ENCODE measurements at places on chromosomes 13 and 19. TPM values are rescaled to one million over a fixed set of nuclear protein-coding genes. Genes with fewer than 3 reads are reported as not detected.

The UBE2L5 gene
- not detected for total RNA-seq

The ZAR1L gene
- total RNA-seq = 0.56 TPM

The C19orf18 gene
- not detected for total RNA-seq

The CEACAM4 gene
- not detected for total RNA-seq

The TTC9B gene
- total RNA-seq = 0.63 TPM

The ZNF470 gene
- 8.7 TPM for total RNA-seq

The CCDC70 gene
- total RNA-seq = not detected

The ERFL gene
- total RNA-seq = 0.69 TPM

The FSD1 gene
- total RNA-seq = 82.9 TPM

DNA sequence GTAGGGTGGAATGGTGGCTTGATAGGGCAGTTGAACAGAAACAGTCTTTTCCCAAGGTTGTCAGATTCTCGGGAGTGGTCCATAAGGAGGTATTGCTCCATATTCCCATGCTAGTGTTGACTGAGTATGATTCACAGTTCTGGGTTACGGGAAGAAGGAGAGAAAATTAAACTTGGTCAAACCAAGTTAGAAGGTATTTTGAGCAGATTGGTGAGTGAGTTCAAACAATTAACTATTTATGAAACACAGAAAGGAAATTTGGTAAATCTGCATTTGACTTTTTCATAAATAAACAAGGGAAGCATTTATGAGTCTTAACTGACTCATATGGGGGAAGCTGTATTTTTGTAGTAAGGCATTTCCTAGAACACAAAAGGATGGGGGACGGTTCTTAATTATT, 2419.4 kb downstream of the PCDH9 start:
- no peak for DNase-seq

DNA sequence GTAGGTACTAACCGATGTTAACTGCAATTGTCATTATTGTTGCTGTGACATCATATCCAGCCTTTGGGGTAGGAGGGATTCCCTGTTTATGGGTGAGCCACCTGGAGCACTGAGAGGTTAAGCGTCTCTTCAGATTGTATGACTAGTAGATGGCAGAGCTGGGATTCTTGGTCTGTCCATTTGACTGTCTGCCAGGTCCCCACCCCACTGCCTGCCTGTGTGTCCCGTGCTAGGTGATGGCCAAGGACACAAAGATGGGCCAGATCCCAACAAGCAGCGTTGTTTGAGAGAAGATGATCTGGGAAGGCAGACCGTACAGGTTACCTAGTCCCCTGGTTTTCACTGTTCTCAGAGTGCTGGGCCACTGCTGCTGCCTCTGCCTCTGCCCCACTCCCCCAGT, 16.6 kb downstream of the PPP2R1A start:
- no peak for DNase-seq

GRCh38 chr19:45485305-45486077, 11.4 kb downstream of the RTN2 start:
- DNase-seq = peak; percentile 98

GRCh38 chr19:29372921-29373797, 152.6 kb upstream of the VSTM2B start:
- DNase-seq = no peak

GRCh38 chr19:49282184-49282583, 42.8 kb downstream of the SLC6A16 start:
- DNase-seq = no peak

DNA sequence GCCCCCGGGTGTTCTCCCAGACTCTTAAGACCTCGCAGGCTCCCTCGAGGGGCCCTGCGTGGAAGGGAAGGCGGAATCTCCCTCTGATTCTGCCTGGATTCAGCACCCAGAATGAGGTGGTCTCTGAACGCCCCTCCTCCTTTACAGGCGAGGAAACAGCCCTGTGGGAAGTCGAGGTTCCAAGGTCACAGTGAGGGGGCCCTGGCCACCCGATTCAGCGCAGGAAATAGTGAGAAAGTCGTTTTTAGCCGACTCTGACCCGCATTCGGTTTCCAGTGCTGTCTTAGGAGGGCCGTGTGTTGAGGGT, 1.1 kb downstream of the BSG start:
- peak; percentile 9 for DNase-seq

GRCh38 chr13:29101409-29101808, 281.3 kb downstream of the MTUS2 start:
- no peak for DNase-seq

DNA sequence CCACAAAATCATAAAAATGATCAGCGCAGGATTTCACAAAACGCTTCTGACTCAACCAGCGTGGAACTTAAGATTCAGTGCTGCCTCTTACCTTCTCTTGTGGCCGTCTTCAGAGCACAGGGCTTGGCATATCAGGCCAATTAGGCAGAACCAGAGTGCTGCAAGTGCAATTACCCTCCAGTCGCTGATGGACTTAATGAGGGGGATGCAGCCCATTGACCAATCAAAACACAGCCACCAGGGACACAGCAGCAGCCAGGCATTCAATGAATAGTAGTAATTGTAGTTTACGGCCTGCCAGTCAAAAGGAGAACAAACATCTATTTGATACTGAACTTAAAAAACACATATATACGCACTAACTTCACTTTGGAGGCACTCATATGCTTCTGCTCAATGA, 38.2 kb downstream of the TMTC4 start:
- DNase-seq = no peak

DNA sequence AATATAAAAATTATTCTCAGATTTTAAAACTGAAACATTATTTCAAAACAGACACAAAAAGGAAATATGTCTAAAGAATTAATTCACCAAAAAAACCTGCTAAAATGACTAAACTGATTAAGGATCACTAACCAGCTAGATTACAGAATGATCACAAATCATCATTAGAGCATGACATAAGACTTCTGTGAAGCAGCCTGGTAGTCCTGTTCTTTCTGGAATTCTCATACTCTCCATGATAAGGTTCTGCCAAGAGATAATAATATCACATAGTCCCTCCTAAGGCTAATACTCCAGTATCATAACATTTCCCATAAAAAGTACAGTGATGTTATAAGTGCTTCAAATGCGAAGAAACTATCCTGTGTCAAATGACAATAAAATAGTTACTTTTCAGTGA, 1814.9 kb downstream of the SLITRK5 start:
- no peak for DNase-seq

DNA sequence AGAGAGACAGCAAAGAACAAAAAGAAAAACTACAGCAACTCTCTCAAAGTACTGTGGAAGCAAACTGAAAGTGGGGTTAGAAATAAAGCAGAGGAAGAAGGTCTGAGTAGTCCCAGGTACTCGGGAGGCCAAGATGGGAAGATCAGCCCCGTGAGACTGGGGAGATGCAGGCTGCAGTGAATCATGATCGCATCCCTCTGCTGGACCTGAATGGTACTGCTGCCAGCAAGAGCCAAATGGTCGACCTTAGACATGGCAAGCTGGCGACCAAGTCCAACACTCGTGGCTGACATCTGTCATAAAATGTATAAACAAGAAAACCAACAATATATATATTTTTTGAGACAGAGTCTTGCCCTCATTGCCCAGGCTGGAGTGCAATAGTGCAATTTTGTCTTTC, 33.7 kb upstream of the ZNF724 start:
- peak; percentile 88 for DNase-seq

GRCh38 chr19:29277102-29277501, 64.2 kb upstream of the UQCRFS1 start:
- DNase-seq = peak; percentile 77

- no peak for DNase-seq
Measured at GRCh38 chr13:94162289-94162688, 317.2 kb downstream of the DCT start.

DNA sequence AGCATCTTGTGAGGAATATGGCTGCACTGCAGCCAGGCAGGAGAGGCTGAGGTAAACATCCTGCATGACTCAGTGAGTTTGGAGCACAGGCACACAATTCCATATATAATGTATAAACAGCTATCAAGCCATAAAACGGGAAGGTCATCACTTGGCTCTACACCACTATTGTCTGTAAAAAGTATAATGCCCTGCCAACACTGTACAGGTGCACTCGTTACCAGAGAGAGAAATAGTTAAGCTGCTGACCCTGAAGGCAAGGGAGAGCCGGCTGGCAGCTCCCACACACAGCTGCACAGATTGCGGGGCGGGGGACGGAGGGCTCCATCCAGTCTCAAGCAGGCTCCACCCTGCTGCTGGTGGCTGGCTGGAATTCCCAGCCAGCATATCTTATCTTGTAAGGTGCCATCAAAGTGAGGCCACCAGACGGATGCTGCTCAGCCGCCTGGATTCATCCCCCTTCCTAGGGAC, 668.1 kb downstream of the SLITRK5 start:
- DNase-seq = no peak

DNA sequence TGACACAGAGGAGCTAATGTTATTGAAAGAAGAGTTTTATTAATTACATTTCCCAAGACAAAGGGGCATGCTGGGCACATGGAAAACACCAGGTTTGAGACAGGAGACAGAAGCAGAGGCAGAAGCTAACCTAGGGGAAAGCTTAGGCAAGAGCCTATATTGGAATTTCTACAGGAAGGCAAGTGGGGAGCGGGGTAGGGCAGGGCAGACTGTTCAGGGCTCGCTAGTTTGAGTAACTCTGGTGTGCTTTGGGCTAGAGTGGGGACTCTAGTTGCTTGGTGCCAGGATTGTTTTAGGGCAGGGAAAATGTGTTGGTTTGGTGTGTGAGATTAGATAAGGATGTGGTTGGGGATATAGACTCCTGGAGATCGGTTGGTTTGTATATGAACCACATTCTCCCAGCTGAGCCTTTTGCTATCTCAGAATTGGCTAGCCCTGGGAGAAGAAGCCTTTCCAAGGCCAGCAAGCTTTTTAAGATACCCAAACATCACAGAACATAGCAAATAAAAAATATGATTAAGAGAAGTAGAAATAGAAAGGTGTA, 8.4 kb upstream of the UFM1 start:
- no peak for DNase-seq

GRCh38 chr13:107466326-107467099, 748.8 kb downstream of the LIG4 start:
- no peak for DNase-seq

GRCh38 chr13:23159205-23159759, 21.5 kb upstream of the SGCG start:
- peak; percentile 90 for DNase-seq

- DNase-seq = no peak
Measured at GRCh38 chr19:11267316-11268085, 5.2 kb upstream of the DOCK6 start.

- DNase-seq = no peak
Measured at GRCh38 chr19:4103080-4103433, 20.9 kb downstream of the MAP2K2 start.

DNA sequence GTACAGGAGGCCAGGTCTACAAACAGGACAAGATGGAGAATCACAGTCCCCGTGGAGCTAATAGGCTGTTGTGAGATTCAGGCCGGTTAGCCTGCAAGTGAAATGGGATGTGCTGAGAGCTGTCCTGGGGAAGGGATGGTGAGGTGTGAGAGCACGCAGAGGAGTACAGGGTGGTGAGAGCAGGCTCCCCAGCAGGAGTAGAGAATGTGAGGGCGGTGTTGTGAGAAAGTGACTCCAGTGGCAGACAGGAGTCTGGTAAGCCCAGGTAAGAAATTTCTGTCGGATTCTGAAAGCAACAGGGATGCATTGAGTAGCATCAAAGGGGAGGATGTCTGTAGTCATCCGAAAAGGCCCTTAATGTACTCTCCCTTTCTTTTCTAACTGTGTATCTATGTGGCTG, 50.7 kb upstream of the GPR183 start:
- no peak for DNase-seq

DNA sequence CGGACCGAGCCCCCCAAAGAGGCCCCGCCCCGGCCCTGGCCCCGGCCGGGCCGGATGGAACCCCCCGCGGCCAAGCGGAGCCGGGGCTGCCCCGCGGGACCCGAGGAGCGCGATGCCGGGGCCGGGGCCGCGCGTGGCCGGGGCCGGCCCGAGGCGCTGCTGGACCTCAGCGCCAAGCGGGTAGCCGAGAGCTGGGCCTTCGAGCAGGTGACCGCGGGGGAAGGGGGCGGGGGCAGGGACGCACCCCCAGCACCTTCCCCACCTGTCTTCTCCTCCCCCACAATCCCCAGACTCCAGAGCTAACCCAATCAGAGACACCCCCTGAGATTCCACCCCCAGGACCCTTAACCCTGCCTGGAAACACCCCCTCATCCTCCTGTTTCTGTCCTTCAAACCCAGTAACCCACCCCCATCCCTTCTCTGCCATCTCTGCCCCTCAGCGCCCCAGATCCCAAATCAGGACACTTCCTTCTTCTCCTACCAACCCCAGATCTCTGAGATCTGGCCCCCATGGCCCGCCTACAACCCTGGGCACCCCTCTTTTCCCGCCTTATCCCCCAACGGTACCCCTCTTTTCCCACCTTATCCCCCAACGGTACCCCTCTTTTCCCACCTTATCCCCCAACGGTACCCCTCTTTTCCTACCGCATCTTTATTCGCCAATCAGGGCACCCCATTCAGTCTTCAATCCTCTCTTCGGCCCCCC, 505 bp downstream of the ZSWIM4 start:
- DNase-seq = peak; percentile 78

- no peak for DNase-seq
Measured at GRCh38 chr13:87080100-87080779, 590.9 kb upstream of the SLITRK5 start.

- DNase-seq = no peak
Measured at GRCh38 chr13:63381078-63381859, 1965.6 kb upstream of the PCDH20 start.

DNA sequence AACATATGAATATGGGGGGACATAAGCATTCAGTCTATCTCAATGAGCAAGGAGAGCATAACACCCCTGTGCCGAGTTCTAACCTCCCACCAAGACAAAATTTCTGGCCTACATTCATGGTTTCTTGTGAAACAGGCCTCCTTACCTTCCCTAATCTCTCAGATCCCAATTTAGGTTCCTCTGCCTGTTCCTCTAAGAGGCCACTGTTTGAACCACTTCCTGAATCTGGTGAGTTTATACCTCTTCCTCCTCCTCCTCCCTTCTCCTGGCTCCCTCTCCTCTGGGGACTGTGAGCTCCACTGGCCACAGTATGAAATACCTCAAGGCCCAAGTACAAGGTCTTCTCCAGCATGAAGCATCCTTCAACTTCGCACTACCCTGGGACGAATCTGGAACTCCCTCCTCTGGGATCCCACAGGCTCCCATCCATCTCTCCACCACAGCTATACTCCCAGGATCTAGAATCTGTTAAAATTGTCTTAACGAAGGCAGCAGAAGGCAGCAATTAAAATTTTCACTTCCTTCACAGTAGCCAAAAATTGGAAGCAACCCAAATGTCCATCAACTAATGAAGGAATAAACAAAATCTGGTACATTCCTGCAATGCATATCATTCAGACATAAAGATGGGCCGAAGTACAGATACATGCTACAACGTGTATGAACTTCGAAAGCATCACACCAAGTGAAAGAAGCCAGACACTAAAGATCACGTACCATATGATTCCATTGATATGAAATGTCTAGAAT, 7.8 kb upstream of the SIGLECL1 start:
- DNase-seq = no peak
